ENCODE measurements at places on chromosomes 6 and 20.

DNA sequence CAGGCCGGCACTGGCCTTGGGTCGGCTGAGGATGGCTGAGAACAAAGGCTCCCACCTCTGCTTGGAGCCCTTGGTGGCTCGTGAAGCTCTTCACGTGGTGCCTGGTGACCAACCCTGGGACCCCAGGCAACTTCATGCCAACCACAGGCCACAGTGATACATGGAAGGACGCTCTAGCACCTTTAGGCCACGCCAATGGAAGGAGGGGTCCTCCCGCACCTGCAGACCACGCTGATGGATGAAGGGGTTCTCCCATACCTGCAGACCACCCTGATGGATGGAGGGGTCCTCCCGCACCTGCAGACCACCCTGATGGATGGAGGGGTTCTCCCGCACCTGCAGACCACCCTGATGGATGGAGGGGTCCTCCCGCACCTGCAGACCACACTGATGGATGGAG lies 62.5 kb downstream of the ERMARD start:
- DNase-seq = no peak

DNA sequence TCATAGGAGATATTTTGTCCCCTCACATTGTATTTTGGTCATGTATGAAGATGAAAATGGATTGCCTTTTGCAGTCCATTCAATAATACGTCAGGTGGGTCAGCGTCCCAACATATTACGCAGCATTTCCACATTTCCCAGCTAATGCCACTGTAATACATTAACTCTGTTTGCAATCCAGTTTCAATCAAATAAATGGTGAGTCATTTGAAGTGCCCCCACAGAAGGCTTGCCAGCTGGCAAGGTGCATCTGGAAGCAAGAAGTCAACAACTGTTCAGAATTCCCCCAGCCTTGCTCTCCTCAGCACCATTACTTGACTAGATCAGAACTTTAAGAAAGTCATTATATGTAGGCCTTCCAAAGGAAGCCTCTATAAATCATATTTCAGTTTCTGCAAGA lies 50.4 kb downstream of the PHACTR1 start:
- DNase-seq = no peak

- DNase-seq = no peak
Observed at GRCh38 chr6:127207591-127208120, 59.0 kb upstream of the RNF146 start.

DNA sequence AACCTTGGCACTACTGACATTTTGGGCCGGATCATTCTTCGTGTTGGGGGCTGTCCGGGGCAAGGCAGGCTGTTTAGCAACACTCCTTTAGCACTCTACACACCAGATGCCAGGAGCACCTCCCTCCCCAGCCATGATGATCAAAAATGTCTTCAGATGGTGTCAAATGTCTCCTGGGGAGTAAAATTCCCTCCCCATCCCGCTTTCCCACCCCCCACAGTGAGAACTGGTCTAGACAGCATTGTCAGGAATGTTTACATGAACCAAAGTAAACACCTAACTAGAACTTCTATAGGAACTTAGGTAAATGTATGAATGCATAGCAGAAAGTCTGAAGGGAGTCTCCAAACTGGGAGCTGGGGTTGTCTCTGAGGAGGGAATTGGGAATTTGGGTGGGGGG lies 70.0 kb upstream of the TOP1 start:
- no peak for DNase-seq

DNA sequence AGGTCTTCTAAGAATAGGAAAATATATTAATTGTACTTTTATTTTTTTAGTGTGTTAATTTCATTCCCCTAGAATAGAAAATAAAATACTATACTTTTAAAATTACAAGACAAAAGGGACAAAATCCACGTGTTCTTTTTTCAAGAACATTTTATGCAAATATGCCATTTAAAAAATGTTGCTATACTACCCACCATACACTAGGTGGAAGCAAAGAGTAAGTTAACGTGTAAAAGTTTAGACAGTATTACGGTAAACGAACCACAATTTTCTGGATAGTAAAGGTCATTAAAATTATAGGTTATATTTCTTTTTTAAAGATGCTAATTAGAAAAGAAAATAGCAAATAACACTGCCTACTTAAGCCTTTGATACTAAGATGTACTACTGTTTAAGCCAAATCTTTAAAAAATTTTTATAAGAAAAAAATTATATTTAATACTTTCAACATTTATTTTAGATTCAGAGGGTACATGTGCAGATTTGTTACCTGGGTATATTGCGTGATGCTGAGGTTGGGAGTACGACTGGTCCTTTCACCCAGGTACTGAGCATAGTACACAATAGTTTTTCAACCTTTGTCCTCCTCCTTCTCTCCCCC lies 287.6 kb downstream of the PHF3 start:
- peak; percentile 4 for DNase-seq

- peak; percentile 2 for DNase-seq
Observed at GRCh38 chr20:17499041-17499440, 32.1 kb downstream of the BFSP1 start.

GRCh38 chr20:1060985-1061384 lies 57.4 kb upstream of the PSMF1 start:
- DNase-seq = no peak

DNA sequence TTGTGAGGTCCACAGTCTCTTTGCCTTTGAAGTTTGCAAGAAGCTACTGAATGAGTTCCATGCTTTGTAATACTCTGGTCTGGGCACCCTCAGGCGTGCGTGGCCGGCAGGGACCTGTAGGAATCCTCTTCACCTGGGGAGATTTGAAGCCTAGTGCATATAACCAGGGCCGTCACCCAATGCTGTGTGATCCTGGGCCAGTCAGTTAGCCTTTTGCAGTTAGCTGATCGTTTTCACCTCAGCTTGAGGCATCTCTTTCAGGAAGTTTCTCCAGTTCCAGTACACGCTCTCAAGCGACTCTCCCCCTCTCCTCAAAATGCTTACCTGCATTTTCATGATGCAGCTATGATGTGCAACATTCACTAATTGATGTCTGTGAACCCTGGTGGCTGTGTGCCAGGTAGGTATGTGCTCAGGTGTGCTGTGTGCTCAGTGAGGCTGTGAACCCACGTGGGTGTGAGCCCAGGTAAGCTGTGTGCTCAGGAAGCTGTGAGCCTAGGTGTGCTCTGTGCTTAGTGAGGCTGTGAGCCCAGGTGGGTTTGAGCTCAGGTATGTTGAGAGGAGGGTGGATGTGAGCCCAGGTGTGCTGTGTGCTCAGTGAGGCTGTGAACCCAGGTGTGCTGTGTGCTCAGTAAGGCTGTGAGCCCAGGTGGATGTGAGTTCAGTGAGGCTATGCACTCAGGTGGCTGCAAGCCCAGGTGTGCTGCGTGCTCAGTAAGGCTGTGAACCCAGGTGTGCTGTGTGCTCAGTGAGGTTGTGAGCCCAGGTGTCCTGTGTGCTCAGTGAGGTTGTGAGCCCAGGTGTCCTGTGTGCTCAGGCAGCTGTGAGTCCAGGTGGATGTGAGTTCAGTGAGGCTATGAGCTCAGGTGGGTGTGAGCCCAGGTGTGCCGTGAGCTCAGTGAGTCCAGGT lies 120.4 kb downstream of the PHACTR3 start:
- DNase-seq = no peak

DNA sequence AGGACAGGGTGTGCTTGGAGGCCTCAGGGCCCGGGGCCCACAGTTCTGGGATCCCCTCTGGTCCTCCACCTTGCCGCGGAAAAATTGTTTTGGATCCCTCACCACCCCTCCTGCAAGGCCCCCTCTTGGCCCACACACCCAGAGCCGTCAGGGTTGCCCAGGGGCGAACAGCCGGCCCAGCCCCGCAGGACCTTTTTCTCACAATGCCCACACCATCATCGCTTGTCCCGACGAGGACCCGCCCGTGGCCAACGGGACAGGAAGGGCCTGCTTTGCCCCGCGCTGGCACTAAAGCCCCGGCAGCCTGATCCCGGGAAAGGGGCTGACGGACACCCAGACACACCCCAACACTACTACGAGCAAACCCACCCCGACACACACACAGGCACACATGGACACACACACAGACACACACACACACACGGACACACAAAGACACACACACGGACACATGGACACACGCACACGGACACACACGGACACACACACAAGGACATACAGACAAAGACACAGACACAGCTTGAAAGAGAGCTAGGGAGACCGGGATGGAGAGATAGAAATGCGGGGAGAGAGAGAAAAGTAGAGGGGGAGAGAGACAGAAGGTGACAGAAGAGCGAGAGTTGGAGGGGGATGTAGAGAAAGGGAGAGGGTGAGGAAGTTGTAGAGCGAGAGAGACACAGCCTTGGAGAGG lies 1493.5 kb upstream of the DEFB115 start:
- no peak for DNase-seq

DNA sequence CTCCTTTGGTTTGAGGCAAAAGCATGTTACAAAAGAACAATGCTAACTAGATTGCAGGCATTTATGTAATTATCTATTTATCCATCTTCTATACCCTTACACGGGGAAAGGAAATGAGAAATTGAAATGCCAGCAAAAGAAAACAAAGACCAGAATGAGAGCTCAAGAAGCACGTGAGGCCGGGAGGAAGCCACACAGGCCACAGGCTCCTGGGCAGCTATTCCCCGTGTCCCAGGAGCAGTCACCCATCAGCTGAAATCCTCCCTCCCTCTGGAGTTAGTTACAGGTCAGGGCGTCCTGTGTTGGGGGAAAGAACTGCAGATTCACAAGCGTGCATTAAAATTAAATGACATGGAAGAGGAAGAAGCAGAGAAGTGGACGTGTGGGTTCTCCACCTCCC lies 64.7 kb upstream of the RPS6KA2 start:
- no peak for DNase-seq

- no peak for DNase-seq
Observed at GRCh38 chr6:74941424-74941823, 264.4 kb downstream of the COL12A1 start.

GRCh38 chr6:163383912-163384311 lies 30.6 kb upstream of the QKI start:
- no peak for DNase-seq

GRCh38 chr6:113587078-113587699 lies 270.0 kb upstream of the MARCKS start:
- no peak for DNase-seq

DNA sequence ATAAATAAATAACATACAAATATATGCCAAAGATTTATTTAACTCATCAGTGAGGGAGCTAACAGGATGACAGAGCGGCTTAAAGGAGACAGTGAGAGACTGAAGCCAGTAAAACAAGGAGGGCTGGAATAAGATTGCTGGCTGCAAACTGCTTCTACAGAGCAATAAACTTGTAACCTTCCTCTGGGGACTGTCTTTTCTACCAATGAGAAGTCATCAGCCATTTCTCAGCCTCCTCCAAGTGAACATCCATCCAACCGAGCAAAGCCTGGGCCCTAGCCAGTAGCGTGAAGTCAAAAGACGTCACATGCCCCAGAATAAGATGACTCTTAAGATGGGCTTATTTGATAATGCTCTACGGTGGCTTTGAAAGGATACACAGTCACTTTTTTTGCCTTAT lies 42.5 kb downstream of the CPXM1 start:
- DNase-seq = no peak

DNA sequence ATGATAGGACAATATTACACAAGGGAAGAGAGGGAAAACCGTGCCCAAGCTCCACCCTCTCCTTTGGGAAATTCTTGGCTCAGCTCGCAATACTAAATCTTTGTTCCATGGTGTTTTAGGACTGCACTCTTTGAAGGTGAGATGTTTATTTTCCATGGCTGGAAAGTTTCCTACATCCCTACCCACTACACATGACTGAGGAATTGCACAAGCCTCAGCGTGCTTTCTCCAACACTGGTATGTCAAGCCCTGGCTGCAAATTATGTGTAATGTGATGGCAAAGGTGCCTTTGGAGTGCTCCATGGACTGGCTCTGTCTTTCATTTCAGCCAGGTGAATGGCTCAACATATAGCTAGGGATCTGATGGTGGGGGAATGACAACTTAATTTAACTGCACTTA lies 134.3 kb downstream of the ISM1 start:
- no peak for DNase-seq

- DNase-seq = no peak
Observed at GRCh38 chr6:13188306-13188705, 140.0 kb downstream of the TBC1D7 start.

- no peak for DNase-seq
Observed at GRCh38 chr20:8372824-8373380, 240.8 kb downstream of the PLCB1 start.

DNA sequence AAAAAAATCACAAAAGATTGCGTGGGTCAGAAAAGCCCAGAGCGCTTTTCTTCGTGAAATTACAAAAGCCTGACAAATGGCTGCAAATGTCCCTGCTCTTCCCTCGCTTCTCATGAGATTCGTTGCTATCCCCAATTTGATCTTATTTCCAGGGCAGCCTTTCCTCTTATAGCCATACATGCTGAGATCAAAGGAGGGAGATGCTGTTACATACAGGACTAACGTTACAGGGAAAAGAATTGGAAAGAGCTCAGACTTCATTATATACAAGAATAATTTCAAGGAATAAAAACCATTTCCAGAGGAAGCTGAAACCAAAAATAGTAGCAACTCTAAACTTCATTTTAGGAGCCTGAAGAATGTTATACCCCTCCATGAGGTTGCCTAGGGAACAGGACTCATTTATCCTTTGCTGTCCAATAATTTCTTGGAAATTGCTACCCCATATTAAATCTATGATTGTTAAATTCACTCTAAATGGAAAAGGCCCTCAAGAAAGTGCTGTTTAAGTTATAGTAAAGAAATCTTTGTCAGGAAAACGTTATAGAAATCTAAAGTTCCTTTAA lies 81.0 kb downstream of the METTL24 start:
- DNase-seq = no peak

- no peak for DNase-seq
Observed at GRCh38 chr6:67896476-67896875, 738.6 kb upstream of the ADGRB3 start.

DNA sequence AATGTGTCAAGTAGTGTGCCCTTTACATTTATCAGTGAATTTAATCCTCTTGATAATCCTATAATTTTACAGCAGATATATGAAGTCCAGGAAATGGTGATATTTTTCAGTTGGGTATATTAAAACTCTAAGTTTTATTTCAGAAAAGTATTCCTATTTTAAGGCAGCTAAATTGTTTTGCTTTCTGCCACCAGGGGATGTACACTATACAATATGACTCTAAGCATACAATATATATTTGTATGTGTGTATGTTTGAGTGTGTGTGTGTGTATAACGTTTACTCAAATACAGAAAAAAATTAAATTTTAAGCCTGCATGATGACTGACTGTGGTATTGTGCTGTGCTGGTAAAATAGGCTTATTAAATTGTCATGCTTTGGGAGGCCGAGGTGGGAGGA lies 102.0 kb upstream of the RUNX2 start:
- DNase-seq = no peak

- no peak for DNase-seq
Observed at GRCh38 chr6:144122861-144123260, 27.5 kb upstream of the STX11 start.

DNA sequence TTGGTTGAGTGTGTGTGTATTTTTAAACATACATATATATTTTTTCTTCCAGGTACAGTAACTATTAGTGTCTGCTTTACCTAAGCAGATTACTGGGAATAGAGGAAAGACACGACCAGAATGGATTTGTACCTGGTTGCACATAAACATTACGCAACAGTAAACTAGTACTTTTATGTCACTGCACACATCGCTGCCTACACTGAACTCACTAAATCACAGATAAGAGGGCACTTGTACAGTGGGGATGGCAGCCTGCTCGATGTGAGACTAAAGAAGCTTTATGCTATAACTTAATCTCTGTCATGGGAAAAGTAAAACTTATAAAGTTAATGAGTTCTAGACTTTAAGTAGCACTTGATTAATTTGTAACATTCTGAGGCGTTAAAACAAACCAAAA lies 89.5 kb upstream of the SIM1 start:
- DNase-seq = no peak

GRCh38 chr6:144659202-144660182 lies 374.4 kb downstream of the UTRN start:
- no peak for DNase-seq

GRCh38 chr6:132236281-132236680 lies 165.0 kb downstream of the MOXD1 start:
- no peak for DNase-seq

All from GM04504 (cell line).